Kidney (tissue), 22 donors: ENCODE measurements at places on chromosomes 1 and 21. TPM values are rescaled to one million over a fixed set of nuclear protein-coding genes. Genes with fewer than 3 reads are reported as not detected.

Gene SYPL2
- polyA plus RNA-seq: 9.8 TPM

- no peak overlapping the region for H3K4me3 ChIP-seq
- H3K27ac ChIP-seq: no peak overlapping the region
- no peak for DNase-seq
- no peaks in the 10 kb centered on the region for H3K4me1 ChIP-seq
- no peaks in the 10 kb centered on the region for H3K27me3 ChIP-seq
Measured at GRCh38 chr21:31716106-31716505, 15.8 kb downstream of the SCAF4 start.

DNA sequence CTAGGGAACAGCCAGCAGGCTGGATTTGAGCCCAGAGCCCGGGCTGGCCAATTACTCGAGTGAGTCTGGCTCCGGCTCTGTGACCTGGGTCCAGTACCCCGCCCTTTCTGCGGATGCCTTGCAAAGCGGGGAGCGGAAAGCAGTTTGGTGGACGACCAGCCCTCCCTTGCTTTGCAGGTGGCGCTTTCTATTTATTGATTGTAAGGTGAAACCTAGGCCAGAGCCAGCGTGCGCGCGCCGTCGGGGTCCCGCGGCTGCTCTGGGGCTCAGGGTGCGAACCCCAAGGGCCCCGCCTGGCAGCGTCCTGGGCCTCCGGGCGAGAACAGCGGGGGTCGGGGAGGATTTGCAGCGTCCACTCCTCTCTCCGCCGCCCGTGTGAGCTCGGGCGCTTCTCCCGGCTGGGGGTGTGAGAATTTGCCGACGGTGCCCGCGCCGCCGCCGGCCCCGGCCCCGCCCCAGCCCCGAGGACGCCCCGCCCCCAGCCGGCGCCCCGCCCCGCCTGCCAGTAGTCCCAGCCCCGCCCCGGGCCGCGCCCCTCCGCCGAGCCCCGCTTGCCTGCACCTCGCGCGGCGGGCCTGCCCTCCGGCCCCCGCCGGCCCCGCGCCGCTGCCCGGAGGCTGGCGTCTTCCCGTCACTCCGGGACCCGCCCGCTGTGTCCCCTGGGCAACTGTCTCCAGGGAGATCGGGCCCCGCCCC lies 37.6 kb downstream of the PIK3CD start:
- no peak overlapping the region for H3K27ac ChIP-seq
- H3K27me3 ChIP-seq: no peaks in the 10 kb centered on the region
- peak; percentile 89 for DNase-seq
- H3K4me3 ChIP-seq: peak overlapping the region; percentile 68
- H3K36me3 ChIP-seq: no peaks in the 10 kb centered on the region

- H3K27ac ChIP-seq: no peak overlapping the region
- no peak overlapping the region for H3K4me3 ChIP-seq
- H3K36me3 ChIP-seq: no peaks in the 10 kb centered on the region
- DNase-seq: no peak
- H3K4me1 ChIP-seq: no peaks in the 10 kb centered on the region
Measured at GRCh38 chr1:180899262-180899661, 13.4 kb upstream of the KIAA1614 start.

Gene HNRNPU
- polyA plus RNA-seq: 153 TPM

GRCh38 chr1:153569465-153569864 lies 3.8 kb upstream of the S100A2 start:
- H3K27ac ChIP-seq: no peak overlapping the region
- DNase-seq: no peak
- peaks cover 6% of the 10 kb centered on the region for H3K4me1 ChIP-seq

Gene MIS18A
- 6.2 TPM for polyA plus RNA-seq

- DNase-seq: no peak
- no peaks in the 10 kb centered on the region for H3K36me3 ChIP-seq
- H3K27ac ChIP-seq: no peak overlapping the region
- H3K4me3 ChIP-seq: no peak overlapping the region
- no peaks in the 10 kb centered on the region for H3K4me1 ChIP-seq
- H3K27me3 ChIP-seq: no peaks in the 10 kb centered on the region
Measured at GRCh38 chr1:222886878-222887351, 72.1 kb downstream of the DISP1 start.

DNA sequence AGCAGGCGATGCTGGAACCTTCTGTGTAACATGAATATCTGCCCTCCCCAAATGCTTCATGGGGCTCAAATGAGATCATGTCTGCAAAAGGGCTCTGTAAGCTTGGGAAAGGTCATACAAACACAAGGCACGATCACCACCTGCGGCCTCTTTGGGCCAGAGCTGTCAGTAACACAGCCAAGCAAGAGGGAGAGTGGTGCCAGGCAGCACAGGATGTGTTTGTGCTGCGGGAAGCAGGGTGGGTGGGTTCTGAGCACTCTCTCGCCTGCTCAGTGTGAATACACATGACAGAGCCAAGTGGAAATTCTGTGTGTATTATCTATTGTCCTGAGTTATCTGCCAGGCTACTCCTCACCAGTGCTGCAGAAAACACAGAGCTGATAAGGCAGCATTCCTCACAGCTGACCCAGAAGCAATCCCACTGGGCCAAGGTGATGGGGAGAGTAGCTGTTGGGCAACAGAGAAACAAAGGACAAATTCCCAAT lies 101.2 kb downstream of the LAMC2 start:
- no peak overlapping the region for H3K27ac ChIP-seq
- DNase-seq: no peak
- no peaks in the 10 kb centered on the region for H3K36me3 ChIP-seq
- no peak overlapping the region for H3K4me3 ChIP-seq

Gene PGLYRP3
- polyA plus RNA-seq: not detected

DNA sequence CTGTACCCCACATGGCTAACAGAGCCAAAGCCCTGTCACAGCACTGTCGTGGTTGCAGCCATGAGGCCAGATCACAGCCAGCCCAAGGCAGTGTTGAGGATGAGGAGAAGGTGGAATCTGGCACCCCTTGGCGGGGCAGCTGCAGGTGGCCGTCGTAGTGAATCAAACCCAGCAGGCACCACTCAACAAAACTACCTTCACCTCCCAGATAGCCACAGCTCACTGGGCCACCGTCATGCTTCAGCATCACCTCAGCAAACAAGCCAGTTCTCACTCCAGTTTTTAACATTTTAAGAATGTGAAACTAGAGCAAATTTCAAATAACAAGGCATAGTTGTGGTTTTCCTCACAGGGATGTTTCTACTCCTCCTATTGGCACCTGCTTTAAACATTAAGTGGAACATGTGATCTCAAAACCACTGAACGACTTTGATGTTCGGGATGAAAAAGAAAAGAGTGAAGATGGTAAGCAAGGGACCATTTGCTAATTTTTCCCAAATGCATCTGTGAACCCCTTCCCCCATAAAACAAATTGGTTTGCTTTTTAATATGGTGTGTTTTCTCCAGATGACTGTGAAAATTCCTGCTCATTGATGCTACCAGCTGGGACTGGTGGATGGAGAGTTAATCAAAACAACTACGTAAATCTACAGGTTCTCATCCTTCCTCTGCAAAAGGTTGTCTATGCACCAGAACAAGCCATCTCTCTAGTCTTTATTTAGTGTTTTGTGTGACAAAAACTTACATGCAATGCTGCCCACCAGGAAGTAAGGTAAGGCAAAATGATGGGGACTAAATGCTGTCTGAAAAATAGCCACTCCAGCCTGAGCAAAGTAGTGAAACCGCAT lies 45.5 kb downstream of the TOR1AIP2 start:
- no peak overlapping the region for H3K4me3 ChIP-seq
- no peaks in the 10 kb centered on the region for H3K4me1 ChIP-seq
- no peak for DNase-seq
- no peak overlapping the region for H3K27ac ChIP-seq
- no peaks in the 10 kb centered on the region for H3K27me3 ChIP-seq
- H3K36me3 ChIP-seq: no peaks in the 10 kb centered on the region
